Esophagus squamous epithelium (tissue), 5 donors: ENCODE measurements at places on chromosomes 11 and 22.

DNA sequence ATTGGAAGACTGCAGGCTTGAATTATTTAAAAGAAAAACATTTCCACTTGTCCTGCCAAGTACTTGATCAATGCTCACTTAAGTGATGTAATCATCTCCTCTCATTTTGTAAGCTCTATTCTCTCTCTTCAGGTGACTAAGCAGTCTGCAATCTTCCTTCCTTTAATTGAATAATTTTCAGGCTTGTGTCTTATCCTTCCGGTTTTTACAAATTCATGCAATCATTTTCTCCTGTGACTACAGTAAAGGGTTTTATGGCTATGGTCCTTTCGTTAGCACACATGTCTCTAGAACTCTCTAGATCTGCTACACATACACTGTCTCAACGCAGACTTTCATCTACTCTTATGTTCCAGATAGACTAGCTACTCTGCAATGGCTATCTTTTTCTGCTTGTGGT lies 12.6 kb upstream of the UPB1 start:
- DNase-seq: no peak
- H3K4me1 ChIP-seq: peaks cover 4% of the 10 kb centered on the region
- H3K4me3 ChIP-seq: no peak overlapping the region
- no peak overlapping the region for H3K27ac ChIP-seq
- no peaks in the 10 kb centered on the region for H3K27me3 ChIP-seq

DNA sequence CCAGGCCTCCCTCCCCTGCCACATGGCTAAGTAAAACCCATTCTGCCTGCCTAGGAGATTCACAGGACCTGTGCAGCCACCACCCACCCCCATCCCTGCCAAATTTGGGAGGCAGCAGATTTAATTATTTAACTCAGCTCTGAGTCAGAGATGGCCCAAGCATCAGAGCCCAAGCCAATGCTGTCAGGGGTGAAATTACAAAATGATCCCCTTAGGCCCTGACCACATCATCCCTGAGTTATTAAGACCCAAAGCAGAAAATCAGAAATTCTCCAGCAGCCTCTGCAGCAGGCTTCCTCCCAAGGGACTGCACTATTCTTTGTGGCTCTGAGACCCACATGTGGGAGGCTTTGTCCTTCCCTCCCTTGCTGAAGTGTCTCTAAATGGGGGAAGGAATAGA lies 52.8 kb upstream of the RRAS2 start:
- DNase-seq: no peak
- H3K4me1 ChIP-seq: peaks cover 13% of the 10 kb centered on the region
- no peak overlapping the region for H3K4me3 ChIP-seq
- no peaks in the 10 kb centered on the region for H3K27me3 ChIP-seq
- no peak overlapping the region for H3K27ac ChIP-seq
- H3K36me3 ChIP-seq: no peaks in the 10 kb centered on the region

DNA sequence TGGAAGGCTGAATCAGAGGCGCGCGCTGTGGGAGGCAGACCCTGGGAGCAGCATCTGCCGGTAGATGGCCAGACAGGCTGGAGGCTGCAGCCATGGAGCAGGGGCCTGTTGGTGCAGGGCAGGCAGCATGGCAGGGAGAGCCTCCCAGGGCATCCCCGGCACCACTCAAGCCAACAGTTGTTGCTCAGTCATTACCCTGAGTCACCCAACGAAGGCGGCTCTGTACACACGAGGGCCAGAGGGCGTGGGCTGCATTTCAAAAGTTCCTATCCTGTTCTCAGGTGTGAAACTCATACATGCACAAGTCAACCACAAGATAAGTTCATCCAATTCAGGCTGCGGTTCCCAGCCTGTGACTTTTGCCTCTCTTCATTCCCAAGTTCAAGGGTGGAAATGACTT lies 2.6 kb downstream of the ANO1 start:
- DNase-seq: no peak
- H3K4me3 ChIP-seq: no peak overlapping the region
- peaks cover 5% of the 10 kb centered on the region for H3K4me1 ChIP-seq
- H3K27me3 ChIP-seq: peaks cover 7% of the 10 kb centered on the region

DNA sequence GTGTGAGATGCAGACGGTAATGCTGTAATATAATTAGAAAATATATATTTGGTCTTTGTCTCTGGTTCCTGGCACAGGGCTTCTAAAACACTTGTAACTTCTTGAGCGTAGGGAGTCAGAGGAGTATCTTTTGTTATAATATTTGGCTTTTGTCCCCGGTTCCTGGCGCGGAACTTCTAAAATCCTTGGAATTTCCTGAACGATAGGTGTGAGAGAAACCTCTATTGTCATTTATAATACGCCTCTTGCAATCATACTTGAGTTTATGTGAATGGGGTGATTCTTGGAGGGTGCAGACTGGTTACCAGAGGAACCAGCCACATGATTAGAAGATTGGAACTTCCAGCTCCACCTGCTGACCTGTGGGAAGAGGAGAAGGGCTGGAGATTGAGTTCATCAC lies 54.1 kb upstream of the ZBED5 start:
- no peaks in the 10 kb centered on the region for H3K36me3 ChIP-seq
- no peak overlapping the region for H3K4me3 ChIP-seq
- peaks cover 3% of the 10 kb centered on the region for H3K4me1 ChIP-seq
- no peak for DNase-seq
- no peak overlapping the region for H3K27ac ChIP-seq
- no peaks in the 10 kb centered on the region for H3K27me3 ChIP-seq

- H3K27me3 ChIP-seq: no peaks in the 10 kb centered on the region
- no peak for DNase-seq
- H3K4me1 ChIP-seq: no peaks in the 10 kb centered on the region
Measured at GRCh38 chr11:90318651-90319050, 95.8 kb upstream of the CHORDC1 start.

- no peaks in the 10 kb centered on the region for H3K36me3 ChIP-seq
- peaks cover 4% of the 10 kb centered on the region for H3K27me3 ChIP-seq
- H3K4me3 ChIP-seq: no peak overlapping the region
- H3K4me1 ChIP-seq: no peaks in the 10 kb centered on the region
Measured at GRCh38 chr11:116162886-116163230, 609.9 kb downstream of the BUD13 start.

GRCh38 chr22:28930357-28931007 lies 47.1 kb downstream of the ZNRF3 start:
- peaks cover 5% of the 10 kb centered on the region for H3K4me1 ChIP-seq
- no peaks in the 10 kb centered on the region for H3K27me3 ChIP-seq
- H3K27ac ChIP-seq: no peak overlapping the region
- no peak for DNase-seq

DNA sequence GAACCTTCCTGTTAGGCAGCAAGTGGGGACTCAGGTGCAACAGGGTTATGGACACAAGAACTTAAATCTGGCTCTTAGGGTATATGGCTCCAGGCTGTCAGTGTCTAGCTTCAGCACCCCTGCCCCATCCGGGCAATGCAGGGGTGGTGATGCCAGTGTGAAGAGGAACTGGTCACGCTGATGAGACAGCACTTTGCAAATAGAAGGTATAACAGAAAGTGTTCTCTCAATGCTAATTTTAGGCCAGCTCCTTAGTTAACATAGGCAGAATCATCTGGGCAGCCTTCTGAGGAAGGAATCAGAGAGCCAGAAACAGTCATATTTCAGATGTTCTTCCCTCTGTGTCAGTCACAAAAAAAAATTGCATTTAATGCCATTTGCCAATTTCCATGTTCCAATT lies 41.2 kb downstream of the SYT9 start:
- no peak for DNase-seq
- no peaks in the 10 kb centered on the region for H3K4me1 ChIP-seq
- H3K4me3 ChIP-seq: no peak overlapping the region
- H3K27me3 ChIP-seq: no peaks in the 10 kb centered on the region
- H3K27ac ChIP-seq: no peak overlapping the region
